ENCODE measurements at places on chromosomes 7 and 10.

GRCh38 chr7:151088856-151089699 lies 2.8 kb downstream of the AGAP3 start:
- DNase-seq, result peak; percentile 44

DNA sequence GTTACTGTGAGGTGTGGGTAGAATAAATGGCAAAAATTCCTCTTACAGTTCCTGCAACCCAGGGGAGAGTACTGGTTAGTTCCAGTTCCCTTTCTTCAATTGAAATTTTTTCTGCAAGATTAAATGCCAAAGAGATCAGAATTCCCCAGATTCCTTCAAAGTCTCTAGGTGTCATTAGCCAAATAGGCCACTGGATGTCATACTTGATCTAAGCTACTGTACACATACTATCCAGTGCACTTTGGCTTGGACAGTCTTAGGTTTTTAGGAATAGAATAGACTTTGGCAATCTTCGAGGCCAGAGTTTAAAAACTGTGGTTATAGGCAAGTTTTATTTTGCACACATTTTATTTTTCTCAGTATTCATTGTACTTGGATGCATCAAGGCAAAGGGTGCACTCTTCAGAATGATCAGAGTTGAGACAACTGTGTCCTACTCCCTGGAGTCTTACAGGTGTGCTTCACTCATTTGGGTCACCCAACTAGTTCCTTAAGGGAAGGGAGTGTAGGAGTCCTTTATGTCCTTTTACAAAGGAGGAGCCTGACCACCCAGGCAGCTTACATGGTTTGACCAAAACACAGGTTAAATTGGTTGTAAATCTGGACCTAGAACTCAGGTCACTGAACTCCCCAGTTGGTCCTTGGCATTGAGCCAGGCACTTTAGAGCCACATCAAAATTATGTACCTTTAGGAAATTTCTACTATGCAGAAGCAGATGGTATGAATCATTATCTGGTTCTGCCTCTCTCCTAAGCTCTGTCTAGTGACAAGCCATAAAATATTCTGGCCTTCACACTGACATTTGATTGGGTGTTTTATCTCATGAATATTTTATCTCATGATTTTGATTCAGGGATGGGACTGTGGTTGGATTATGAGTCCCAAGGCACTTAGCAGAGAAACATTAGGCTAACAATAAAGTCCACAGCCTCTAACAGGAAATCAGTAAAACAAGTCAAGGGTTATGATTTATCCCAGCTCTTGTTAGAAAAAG lies 49.5 kb downstream of the ASAH2B start:
- DNase-seq, result no peak

DNA sequence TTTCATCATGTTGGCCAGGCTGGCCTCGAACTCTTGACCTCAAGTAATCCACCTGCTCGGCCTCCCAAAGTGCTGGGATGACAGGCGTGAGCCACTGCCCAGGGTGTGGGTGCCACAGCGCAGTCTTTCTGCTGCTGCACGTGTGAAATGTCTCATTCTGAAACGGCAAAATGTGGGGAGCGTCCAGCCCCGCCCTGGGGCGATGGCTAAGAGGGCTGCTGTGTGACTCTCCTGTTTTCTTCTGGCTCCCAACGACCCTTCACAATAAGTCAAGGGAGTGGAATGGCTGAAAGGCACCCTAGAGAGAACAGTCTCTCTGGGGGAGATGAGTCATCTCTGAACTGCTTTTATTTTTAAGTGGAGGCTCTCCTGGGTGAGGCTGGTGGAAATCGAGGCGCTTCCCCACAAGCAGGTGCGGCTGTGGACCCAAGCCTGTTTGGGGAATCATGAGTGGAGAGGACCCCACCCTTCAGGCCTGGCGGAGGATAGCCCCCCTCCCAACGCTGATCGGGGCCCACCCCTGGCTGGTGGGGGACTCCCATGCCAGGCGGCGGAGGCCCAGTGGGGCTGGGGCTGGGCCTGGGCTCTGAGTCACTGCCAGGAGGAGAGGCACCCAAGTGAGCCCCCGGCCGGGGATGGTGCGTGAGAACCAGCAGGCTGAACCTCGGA lies 18.0 kb downstream of the ADAP1 start:
- no peak for DNase-seq

DNA sequence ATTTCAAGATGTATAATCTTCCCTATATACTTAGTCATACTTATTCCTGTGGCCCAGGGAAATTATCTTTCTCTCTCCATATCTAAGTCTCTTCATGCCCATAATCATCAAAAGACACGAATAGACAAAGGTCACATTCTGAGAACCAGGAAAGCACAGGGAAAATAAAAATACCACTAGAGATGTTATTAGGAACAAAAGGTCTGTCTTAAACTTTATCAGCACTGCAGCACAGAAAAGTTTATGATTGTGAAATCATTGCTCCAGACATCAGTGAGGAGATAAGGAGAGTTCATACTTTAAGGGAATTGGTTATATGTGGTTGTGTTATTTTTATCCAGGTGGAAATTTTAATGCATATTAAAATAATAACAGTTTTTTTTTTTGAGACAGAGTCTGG lies 974.6 kb upstream of the CELF2 start:
- no peak for DNase-seq

- DNase-seq, result no peak
These were observed 130.2 kb downstream of the LRRC4 start for GRCh38 chr7:127900732-127901685.

GRCh38 chr7:60706-61105 lies 131.7 kb upstream of the FAM20C start:
- no peak for DNase-seq

- no peak for DNase-seq
These were observed 29.6 kb downstream of the PCBD1 start for GRCh38 chr10:70858759-70859158.

DNA sequence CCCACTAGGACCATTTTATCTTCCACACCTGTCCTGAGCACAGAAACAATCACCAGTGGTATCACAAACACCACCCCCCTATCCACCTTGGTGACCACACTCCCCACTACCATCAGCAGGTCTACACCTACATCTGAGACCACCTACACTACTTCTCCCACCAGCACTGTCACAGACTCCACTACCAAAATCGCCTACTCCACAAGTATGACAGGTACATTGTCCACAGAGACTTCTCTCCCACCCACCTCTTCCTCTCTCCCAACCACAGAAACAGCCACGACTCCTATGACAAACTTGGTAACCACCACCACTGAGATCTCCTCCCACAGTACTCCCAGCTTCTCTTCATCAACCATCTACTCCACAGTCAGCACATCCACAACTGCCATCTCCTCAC lies 3.3 kb downstream of the MUC3A start:
- DNase-seq, result no peak

- peak; percentile 52 for DNase-seq
These were observed 52.4 kb upstream of the ITGB1 start for GRCh38 chr10:33010132-33011037.

DNA sequence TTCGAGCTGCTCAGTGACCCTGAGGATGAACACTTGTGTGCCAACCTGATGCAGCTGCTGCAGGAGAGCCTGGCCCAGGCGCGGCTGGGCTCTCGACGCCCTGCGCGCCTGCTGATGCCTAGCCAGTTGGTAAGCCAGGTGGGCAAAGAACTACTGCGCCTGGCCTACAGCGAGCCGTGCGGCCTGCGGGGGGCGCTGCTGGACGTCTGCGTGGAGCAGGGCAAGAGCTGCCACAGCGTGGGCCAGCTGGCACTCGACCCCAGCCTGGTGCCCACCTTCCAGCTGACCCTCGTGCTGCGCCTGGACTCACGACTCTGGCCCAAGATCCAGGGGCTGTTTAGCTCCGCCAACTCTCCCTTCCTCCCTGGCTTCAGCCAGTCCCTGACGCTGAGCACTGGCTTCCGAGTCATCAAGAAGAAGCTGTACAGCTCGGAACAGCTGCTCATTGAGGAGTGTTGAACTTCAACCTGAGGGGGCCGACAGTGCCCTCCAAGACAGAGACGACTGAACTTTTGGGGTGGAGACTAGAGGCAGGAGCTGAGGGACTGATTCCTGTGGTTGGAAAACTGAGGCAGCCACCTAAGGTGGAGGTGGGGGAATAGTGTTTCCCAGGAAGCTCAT lies 1.1 kb downstream of the DDIT4 start:
- DNase-seq, result peak; percentile 68
